ENCODE measurements at places on chromosomes 16 and 17.

GRCh38 chr16:53695070-53695469, 8.6 kb downstream of the RPGRIP1L start:
- no peak overlapping the region for H3K4me3 ChIP-seq
- DNase-seq: no peak

- H3K27me3 ChIP-seq: no peaks in the 10 kb centered on the region
- H3K4me1 ChIP-seq: no peaks in the 10 kb centered on the region
- DNase-seq: no peak
- no peaks in the 10 kb centered on the region for H3K36me3 ChIP-seq
- no peak overlapping the region for H3K4me3 ChIP-seq
These were observed 87.2 kb upstream of the TOX3 start for GRCh38 chr16:52634104-52634503.

GRCh38 chr17:63961355-63962212, 11.1 kb downstream of the SCN4A start:
- peak overlapping the region; percentile 57 for H3K4me3 ChIP-seq
- peaks cover 4% of the 10 kb centered on the region for H3K4me1 ChIP-seq
- no peak overlapping the region for H3K27ac ChIP-seq
- H3K27me3 ChIP-seq: no peaks in the 10 kb centered on the region

DNA sequence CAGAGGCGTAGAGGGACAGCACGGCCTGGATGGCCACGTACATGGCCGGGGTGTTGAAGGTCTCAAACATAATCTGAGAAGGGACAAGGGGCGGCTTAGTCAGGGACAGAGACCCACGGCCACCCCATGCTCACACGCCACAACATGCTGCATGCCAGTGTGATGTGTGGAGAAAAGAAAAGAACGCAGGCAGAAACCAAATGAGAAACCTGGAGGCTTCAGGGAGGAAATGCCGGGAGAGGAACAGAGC, 1.1 kb downstream of the ACTG1 start:
- H3K4me3 ChIP-seq: peak overlapping the region; percentile 96
- H3K27me3 ChIP-seq: no peaks in the 10 kb centered on the region
- H3K4me1 ChIP-seq: peaks cover 28% of the 10 kb centered on the region
- peak overlapping the region; percentile 93 for H3K27ac ChIP-seq

DNA sequence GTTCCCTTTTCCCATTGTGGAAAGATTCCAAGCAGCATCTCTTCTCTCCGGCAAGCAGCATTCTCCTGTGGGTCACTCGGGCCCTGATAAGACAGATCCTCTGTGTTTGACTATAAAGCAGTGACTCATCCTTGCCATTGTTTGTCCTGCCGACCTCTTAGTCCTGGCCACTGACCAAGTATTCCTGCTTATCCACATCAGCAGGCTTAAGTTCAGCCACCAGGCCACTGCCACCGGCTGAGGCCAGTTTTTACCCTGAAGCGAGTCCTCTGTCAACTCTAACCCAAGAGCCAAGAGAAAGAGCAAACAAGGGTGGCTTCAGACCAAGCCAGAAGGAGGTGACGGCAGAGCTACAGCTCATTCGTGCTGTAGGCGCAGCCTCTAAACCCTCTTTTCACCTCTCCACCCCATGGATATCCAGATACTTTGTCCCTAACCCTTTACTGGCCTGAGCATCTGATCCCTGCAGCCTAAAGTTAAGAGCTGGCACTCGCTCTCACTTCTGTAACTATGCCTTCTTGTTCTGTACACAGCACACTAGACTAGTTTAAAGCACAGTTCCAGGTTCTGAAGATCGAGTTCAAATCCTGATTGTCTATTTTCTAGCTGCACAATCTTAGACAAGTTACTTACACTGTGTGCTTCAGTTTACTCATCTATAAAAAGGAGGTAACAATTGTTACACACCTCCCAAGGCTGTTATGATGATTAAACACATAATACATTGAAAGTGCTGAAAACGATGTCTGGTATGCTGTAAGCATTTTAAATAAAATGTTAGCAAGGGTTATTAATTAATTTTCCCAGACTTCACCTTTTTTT, 31.0 kb downstream of the SOX9 start:
- H3K27ac ChIP-seq: no peak overlapping the region
- DNase-seq: no peak
- peaks cover 5% of the 10 kb centered on the region for H3K27me3 ChIP-seq
- no peaks in the 10 kb centered on the region for H3K4me1 ChIP-seq

- H3K36me3 ChIP-seq: no peaks in the 10 kb centered on the region
- DNase-seq: peak; percentile 72
- no peak overlapping the region for H3K4me3 ChIP-seq
- H3K27me3 ChIP-seq: peaks cover 3% of the 10 kb centered on the region
- no peak overlapping the region for H3K27ac ChIP-seq
- H3K4me1 ChIP-seq: peaks cover 39% of the 10 kb centered on the region
These were observed 56.2 kb downstream of the PRMT7 start for GRCh38 chr16:68367030-68367429.

GRCh38 chr16:57642160-57643135, 14.0 kb downstream of the ADGRG1 start:
- peaks cover 4% of the 10 kb centered on the region for H3K27me3 ChIP-seq
- no peaks in the 10 kb centered on the region for H3K36me3 ChIP-seq
- H3K27ac ChIP-seq: no peak overlapping the region
- H3K4me1 ChIP-seq: peaks cover 2% of the 10 kb centered on the region
- no peak overlapping the region for H3K4me3 ChIP-seq

DNA sequence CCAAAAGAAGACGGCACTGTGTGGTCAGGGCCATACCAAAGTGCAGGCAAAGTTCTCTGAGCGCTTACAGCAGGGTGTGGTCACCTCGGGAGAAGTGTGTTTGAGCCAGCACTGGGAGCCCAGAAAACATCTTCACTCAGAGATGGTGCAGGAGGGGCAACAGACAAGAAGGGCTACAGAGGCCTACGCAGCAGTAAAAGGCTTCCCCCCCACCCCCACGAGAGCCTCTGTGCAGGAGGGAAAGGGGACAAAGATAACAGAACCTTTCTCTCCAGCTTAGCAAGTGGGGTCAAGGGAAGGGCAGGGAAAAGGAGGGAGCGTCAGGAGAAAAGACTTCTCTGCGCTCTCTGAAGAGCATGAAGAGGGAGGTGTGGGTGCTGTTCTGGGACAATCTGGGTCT, 2.8 kb downstream of the VAT1 start:
- no peaks in the 10 kb centered on the region for H3K27me3 ChIP-seq
- no peaks in the 10 kb centered on the region for H3K36me3 ChIP-seq
- DNase-seq: no peak
- H3K27ac ChIP-seq: no peak overlapping the region
- H3K4me1 ChIP-seq: peaks cover 29% of the 10 kb centered on the region

DNA sequence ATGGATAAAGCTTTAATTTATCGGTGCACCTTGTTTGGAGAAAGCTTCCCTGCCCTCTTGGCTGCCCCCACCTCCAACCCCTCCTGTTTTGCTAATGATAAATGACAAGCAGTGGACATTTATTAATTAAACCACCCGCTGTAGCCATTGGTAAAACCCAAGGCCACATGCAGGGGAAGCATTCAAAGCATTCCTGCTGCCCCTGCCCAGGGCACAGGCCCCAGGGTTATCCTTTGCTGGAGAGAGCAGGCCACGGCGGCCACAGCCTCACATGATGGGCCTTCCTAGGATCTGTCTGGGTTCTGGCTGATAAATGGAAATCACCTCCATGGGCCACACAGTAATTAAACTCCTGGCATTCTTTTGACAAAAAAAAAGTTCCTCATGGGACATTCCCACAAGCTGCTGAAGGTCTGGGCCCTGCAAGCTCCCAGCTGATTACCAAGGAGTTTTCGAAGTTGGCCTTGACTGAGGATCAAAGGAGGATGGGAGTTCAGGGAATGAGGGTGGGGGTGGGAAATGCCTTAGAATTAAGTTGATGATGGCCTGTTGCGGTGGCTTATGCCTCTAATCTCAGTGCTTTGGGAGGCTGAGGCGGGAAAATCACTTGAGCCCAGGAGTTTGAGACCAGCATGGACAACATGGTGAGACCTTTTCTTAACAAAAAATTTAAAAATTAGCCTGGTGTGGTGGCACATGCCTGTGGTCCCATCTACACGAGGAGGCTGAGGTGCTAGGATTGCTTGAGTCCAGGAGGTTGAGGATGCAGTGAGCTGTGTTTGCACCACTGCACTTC, 35.5 kb downstream of the SOST start:
- no peak overlapping the region for H3K4me3 ChIP-seq
- no peak overlapping the region for H3K27ac ChIP-seq
- H3K27me3 ChIP-seq: no peaks in the 10 kb centered on the region
- H3K36me3 ChIP-seq: no peaks in the 10 kb centered on the region

- peaks cover 12% of the 10 kb centered on the region for H3K4me1 ChIP-seq
- H3K27me3 ChIP-seq: no peaks in the 10 kb centered on the region
- H3K27ac ChIP-seq: no peak overlapping the region
- H3K4me3 ChIP-seq: no peak overlapping the region
These were observed 2.0 kb upstream of the SCN4A start for GRCh38 chr17:63974594-63975192.

DNA sequence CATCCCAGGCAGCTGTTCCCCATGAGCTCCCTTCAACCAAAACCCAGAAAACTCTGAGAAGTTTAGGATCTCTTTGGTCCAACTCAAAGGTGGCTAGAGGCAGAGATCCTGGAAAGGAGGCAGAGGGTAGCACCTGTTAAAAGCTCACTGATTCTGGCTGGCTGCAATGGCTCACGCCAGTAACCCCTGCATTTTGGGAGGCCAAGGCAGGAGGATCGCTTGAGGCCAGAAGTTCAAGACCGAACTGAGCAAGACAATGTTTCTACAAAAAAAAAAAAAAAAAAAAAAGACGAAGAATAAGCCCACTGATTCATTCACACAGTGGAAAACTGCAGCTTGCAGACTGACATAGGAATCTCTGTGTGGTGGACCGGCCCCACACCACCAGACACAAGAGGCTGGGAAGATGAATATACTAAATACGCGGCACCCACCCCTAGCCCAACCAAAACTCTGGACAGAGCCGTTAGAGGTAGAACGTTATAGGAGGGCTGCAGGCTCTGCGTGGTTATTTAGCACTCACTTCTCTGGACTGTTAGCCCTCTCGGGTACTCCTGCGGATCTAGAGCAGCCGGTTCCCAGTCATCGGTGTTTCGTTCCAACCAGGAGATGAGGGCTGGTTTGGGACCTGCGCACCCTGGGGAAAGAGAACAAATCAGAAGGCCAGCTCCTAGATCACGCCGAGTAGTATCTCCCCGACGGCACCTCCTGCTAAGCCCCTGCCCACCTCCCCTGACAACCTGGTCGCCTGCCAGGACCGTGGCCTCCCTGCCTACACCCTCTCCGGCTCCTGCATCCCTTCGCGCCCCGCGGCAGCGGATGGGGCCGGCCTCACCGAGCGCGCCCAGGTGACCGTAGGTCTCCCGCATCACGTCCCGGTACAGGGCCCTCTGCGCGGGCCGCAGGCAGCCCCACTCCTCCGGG, 925 bp downstream of the ZNF689 start:
- peak; percentile 60 for DNase-seq
- H3K27me3 ChIP-seq: no peaks in the 10 kb centered on the region
- H3K27ac ChIP-seq: peak overlapping the region; percentile 96
- peaks cover 20% of the 10 kb centered on the region for H3K4me1 ChIP-seq
- peaks cover 20% of the 10 kb centered on the region for H3K36me3 ChIP-seq

- no peaks in the 10 kb centered on the region for H3K36me3 ChIP-seq
- H3K27me3 ChIP-seq: no peaks in the 10 kb centered on the region
- no peak overlapping the region for H3K27ac ChIP-seq
- no peak for DNase-seq
- no peak overlapping the region for H3K4me3 ChIP-seq
- no peaks in the 10 kb centered on the region for H3K4me1 ChIP-seq
These were observed 33.6 kb downstream of the LGALS9 start for GRCh38 chr17:27664606-27664965.

DNA sequence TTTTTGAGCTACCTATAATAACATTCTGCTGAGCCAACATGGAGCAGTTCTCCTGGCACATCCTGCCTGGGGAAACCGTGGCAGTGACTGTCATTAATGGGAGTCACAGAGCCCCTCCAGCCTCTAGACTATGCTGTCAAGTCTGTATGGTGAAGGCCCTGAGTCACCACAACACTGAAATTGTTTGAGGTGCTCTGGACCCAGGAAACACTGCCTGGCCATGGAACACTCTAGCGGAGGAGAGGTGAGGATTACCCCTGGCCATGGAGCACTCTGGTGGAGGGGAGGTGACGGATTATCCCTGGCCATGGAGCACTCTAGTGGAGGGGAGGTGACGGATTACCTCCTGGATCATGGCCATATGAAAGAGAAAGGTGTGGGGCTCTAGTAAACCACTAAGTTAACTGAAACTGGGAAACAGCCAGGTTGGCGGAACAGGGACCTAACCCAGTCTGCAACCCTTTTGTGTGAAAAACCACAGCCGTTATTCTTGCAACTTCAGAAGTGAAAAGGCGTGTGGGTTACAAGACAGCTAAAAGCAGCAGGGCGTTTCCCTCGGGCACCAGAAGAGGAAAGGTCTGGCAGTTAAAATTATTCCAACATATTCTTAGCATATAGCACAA, 156.7 kb downstream of the KCNJ12 start:
- peaks cover 20% of the 10 kb centered on the region for H3K4me1 ChIP-seq
- H3K27me3 ChIP-seq: no peaks in the 10 kb centered on the region
- peaks cover 42% of the 10 kb centered on the region for H3K36me3 ChIP-seq
- peak; percentile 15 for DNase-seq
- H3K27ac ChIP-seq: no peak overlapping the region

DNA sequence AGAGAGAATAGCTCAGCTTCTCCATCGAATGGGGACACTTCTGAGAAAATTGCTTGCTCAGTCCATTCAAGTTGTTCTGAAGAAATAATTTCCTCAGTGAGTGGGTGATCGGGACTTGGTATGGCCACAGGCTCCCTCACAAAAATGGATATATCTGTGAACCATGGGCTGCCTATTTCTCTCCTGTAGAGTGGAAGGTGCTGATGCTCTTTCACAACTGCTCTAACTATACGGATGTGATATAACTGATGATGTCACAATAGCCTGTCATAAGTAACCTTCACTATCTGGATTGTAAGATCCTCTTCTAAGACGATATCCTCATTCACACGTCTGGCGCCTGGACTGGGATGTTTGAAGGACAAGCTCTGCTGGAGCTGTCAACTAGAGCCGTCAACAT, 4.7 kb upstream of the CCL18 start:
- DNase-seq: no peak
- no peaks in the 10 kb centered on the region for H3K36me3 ChIP-seq
- no peak overlapping the region for H3K4me3 ChIP-seq
- H3K27ac ChIP-seq: no peak overlapping the region
- peaks cover 4% of the 10 kb centered on the region for H3K27me3 ChIP-seq

DNA sequence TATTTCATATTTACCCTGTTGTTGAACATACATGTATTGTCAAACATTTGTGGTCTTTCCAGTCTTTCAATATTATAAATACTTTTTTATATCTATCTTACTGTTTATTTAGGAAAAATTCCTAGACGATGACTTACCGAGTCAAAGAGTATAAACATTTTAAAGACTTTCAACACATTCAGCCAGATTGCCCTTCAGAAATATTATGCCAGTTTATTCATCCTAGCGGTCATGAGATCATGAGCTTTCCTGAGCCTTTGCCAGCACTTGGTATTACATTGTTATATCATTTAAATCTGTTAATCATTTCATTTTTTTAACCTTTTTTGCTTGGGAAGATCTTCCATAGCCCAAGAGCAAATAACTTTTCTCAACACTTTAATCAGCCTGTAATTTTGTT, 197.4 kb downstream of the SPECC1 start:
- no peak overlapping the region for H3K4me3 ChIP-seq
- no peak for DNase-seq
- H3K27ac ChIP-seq: no peak overlapping the region
- H3K4me1 ChIP-seq: peaks cover 28% of the 10 kb centered on the region
- no peaks in the 10 kb centered on the region for H3K36me3 ChIP-seq
- no peaks in the 10 kb centered on the region for H3K27me3 ChIP-seq

All from activated naive CD4-positive, alpha-beta T cell treated with anti-CD3 and anti-CD28 coated beads for 36 hours (primary cell).